CD4-positive, CD25-positive, alpha-beta regulatory T cell (primary cell): ENCODE measurements at places on chromosomes 4 and X.
A peak's percentile ranks its signal among the peaks of the same experiment; 100 is the strongest.

DNA sequence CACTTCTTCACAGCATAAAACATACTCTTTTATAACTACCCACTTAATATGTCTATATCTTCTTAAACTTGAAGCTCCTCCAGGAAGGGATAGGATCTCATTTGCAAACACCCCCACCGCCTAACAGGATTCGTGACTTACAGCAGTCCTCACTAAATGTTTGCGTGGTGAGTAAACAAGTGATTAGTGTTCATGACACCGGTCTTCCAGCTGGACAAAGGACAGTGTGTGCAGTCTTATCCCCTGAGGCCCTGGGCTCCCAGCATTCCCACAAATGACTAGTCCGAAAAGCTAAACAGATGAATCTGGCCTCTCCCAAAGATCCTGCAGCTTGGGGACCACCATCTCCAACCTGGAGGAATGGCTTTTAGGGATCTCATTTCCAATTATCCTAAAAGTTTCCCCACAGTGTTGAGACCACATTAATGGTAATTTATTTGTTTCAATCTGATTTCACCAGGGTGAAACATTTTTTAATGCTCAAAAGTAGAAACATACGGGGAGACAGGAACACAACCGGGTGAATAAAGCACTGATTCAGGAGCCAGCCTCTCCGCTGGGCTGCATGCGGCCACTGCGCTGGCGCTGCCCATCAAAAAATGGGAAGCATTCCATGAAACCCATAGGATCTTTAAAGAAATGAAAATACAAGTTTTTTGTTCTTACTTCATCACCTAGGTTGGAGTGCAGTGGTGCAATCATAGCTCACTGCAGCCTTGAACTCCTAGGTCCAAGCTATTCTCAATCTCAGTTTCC lies 69.2 kb downstream of the HADH start:
- no peak for DNase-seq

GRCh38 chr4:180557348-180557747 lies 1685.9 kb upstream of the TENM3 start:
- no peak for DNase-seq

DNA sequence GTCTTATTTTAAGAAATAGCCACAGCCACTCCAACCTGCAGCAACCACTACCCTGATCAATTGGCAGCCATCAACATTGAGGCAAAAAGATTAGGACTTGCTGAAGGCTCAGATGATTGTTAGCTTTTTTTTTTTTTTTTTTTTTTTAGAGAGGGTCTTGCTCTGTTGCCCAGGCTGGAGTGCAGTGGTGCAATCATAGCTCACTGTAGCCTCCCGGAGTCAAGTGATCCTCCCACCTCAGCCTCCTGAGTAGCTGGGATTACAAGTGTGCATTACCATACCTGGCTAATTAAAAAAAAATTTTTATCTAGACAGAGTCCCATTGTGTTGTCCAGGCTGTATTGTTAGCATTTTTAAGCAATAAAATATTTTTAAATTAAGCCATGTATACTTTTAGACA lies 26.5 kb downstream of the RHOH start:
- DNase-seq: no peak

DNA sequence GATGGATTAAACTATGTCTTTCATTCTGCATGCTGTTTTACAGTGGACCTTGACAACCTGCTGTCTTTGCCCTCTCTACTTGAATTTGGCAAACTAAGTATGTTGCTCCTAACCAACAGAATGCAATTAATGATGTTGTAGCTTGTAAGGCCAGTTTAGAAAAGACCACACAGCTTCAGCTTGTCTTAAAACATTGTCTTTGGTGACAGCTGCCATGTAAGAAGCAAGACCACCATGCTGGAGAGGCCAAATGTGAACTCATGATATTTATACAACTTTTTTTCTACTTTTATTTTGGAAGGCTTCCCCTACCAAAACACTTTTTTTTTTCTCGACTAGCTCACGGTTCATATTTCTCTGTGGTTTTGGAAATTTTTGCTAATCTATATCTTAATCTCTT lies 278.0 kb upstream of the GNPDA2 start:
- no peak for DNase-seq

GRCh38 chrX:124023838-124024238 lies 62.3 kb downstream of the STAG2 start:
- no peak for DNase-seq

- DNase-seq: no peak
Measured at GRCh38 chr4:121765971-121766538, 1.1 kb upstream of the SMIM43 start.

- peak; percentile 39 for DNase-seq
Measured at GRCh38 chr4:152255437-152255836, 280.5 kb downstream of the FBXW7 start.

DNA sequence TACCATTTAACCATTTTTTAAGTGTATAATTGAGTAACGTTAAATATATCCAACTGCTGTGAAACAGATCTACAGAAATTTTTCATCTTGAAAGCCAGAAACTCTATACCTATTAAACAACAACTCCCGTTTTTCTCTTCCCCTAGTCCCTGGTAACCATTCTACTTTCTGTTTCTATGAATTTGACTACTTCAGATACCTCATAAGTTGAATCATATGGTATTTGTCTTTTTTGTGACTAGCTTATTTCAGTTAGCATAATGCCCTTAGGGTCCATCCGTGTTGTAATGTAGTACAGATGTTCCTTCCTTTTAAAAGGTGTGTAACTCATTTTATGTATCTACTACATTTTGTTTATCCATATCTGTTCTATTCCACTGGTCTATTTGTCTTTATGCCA lies 48.7 kb downstream of the STAG2 start:
- DNase-seq: no peak

DNA sequence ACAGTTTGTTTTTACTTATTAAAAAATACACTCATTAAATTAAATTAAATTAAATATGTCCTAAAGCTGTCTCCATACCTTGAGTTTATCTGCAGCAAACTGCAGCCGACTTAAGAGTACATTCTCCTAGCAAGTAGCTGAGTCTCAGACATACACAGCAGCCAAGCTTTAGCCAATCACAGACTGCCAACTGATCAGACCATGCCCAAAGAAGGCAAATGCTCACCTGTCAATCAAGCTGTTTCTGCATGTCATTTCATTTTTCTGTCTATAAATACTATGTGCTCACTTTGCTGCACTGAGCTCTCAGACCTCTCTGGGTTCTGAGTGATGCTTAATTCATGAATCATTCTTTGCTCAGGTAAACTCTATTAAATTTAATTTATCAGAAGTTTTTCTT lies 280.9 kb upstream of the EPHA5 start:
- no peak for DNase-seq

- peak; percentile 68 for DNase-seq
Measured at GRCh38 chr4:39353478-39354253, 12.5 kb downstream of the RFC1 start.

DNA sequence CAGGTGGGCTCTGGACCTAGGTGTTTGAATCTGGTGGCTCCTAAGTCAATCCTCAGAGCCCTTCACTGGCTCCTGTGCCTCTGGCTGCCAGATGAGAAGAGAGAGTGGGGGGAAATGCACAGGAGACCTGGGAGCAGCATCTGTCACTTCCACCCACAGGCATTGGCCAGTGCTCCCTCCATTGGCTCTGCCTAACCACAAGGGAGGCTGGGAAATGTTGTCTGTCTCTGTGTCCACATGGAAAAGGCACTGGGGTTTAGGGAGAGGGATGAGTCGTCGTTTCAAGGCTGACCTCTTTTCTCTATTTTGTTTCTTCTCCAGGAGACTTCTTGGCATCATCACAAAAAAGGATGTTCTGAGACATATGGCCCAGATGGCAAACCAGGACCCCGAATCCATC lies 76.4 kb downstream of the CLCN4 start:
- DNase-seq: no peak

GRCh38 chrX:111662292-111662691 lies 18.7 kb upstream of the ALG13 start:
- DNase-seq: no peak

DNA sequence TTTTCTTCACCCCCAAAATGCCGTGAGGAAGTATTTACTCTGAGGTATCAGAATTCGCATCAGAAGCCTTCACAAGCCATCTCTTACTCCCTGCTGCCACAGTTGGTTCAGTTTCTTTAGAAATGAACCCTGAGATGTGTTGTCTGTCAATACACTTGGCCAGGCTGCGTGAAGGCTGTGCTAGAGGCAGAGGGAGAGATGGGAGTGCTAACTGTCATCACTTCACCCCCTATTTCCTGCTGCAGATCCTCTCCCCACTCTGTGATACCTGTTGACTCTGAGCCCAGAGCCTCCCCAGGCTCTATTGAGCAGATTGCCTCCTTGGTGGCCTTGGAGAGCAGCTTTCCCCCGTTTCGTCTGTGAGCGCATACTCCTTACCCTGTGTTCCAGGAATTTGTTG lies 34.8 kb downstream of the FHIP1A start:
- DNase-seq: no peak

DNA sequence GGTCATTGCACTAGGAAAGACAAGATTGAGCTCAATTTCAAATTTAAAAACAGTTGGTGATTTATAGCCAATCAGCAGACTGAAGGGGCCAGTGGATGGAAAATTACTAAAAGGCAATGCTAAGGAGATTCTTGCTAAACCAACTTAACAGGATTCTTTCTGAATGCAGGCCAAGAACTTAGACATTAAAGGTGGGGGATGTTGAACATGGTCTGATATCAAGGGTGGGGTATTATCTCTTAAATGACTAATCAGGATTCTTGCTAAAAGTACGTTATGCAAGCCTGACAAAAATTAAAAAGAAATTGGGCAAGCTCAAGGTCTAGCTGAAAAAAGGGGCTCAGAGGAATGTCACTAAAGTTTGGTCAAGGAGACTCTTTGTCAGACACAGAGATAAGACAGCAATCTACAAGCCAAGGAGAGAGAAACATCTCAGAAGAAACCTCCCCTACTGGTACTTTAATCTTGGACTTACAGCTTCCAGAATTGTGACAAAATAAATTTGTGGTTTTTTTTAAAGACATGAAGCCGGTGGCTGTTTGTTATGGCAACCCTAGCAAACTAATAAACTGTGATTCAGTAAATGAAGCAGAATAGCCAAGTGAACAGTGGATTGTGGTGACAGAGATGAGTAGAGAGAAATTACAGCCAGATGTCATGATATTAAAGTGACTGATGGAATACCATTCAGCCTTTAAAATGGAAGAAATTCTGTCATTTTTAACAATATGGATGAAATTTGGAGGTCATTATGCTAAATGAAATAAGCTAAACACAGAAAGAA lies 120.3 kb upstream of the KLHL4 start:
- DNase-seq: no peak

- no peak for DNase-seq
Measured at GRCh38 chrX:69060631-69061408, 104.4 kb downstream of the PJA1 start.

DNA sequence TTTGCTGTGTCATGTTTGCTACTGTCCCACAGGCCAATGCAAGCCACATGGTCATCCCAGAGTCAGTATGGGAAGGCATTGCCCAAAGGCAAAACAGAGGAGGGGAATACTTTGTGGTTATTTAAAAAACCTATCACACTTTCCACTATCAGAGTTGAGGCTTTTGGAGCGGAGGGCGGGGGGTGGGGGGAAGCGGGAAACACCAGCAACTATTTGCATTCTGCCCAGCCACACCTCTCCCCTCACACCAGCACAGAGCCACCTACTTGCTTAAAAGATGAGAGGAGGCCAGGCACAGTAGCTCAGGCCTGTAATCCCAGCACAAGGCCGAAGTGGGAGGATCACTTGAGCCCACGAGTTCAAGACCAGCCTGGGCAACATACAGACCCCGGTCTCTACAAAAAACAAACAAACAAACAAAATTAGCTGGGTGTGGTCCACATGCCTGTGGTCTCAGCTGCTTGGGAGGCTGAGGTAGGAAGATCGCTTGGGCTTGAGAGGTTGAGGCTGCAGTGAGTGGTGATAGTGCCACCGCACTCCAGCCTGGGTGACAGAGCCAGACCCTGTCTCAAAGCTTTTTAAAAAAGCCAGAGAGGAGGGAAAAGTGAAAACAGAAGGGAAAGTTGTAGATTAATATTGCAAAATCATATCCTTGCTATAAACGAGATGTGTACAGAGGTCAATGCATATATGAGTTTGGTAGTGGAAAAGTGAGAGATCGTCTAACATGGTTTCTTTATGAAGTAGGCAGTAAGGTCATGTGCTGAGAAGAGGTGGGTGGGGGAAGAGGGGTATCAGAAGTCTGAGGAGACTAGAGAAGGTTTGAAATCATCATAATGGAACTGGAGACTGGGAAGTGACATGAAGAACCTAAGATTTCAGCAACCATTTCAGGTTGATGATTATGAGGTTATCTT lies 1.9 kb upstream of the CHST7 start:
- no peak for DNase-seq

DNA sequence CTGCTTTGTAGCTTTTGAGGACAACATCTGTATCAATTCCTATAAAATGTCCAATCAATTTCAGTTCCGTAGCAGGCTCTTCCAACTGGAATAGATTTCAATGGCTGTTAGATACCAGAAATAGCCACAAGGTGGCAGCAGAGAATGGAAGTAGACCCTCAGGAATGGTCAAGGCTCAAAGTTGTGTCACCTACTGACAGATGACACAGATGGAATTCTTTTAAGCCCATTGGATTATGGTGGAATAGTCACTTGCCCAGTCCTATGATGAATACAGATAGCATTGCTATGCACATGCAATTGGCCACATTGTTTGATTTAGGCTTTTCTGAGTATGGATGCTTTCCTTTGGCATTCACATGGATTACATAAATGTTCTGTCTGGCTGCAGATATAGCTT lies 130.4 kb upstream of the RADX start:
- DNase-seq: peak; percentile 44

GRCh38 chr4:139483000-139483399 lies 29.1 kb downstream of the RAB33B start:
- DNase-seq: no peak

DNA sequence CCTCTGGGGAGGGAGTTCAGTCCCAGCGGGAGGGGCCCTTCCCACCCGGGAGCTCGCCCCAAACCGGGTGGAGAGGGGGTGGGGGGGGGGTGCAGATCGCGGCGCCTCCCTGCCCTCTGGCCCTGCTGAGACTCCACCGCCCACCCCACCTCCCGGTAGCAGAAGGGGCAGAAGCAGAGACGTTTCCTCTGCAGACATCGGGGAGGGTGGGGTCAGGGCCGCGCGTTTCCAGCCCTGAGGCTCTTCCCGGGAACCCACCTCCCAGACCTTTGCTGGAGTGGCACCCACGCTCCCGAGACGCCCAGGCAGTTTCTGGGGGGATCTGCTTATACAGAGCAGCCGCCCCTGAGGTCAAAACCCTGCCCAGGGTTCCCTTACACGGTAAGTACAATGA lies 30.2 kb downstream of the CPLX1 start:
- no peak for DNase-seq

- DNase-seq: no peak
Measured at GRCh38 chr4:8540586-8540985, 39.6 kb upstream of the GPR78 start.

DNA sequence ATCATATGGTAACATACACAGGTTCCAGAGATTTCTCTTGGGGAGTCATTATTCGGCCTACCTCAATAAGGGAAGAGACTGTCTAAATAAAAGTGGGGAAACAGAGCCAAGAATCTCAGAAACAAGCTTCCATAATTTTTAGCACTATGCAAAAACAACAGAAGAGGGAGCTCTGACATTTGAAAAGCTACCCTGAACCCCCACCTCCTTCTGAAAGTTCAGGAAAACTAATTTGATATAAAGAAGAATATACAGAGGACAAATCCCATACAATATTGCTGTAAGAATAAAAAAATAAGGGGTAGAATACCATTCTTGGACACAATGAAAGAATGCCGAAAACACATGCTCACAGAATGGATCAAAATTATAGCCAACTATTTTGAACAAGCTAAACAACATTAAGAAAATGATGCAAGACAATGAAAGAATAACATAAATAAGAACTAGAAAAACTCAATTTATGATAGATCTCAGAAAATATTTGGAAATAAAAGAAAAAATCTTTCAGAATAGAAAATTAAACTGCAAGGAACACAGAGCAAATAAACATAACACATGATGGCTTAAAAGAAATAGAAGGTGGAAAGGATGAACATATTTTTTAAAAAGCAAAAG lies 14.4 kb upstream of the ZNF41 start:
- DNase-seq: no peak
